ENCODE measurements at places on chromosomes 4 and X. TPM values are rescaled to one million over a fixed set of nuclear protein-coding genes. Genes with fewer than 3 reads are reported as not detected.

C4orf50 gene
- under 0.01 TPM for polyA plus RNA-seq

- H3K4me1 ChIP-seq = no peaks in the 10 kb centered on the region
These were observed 510.4 kb downstream of the MID1IP1 start for GRCh38 chrX:39311646-39312045.

- no peak overlapping the region for H3K4me3 ChIP-seq
- DNase-seq = no peak
- H3K4me1 ChIP-seq = peaks cover 81% of the 10 kb centered on the region
- H3K27me3 ChIP-seq = no peaks in the 10 kb centered on the region
- H3K27ac ChIP-seq = peak overlapping the region; percentile 94
These were observed 42.8 kb downstream of the FHL1 start for GRCh38 chrX:136190038-136190713.

DNA sequence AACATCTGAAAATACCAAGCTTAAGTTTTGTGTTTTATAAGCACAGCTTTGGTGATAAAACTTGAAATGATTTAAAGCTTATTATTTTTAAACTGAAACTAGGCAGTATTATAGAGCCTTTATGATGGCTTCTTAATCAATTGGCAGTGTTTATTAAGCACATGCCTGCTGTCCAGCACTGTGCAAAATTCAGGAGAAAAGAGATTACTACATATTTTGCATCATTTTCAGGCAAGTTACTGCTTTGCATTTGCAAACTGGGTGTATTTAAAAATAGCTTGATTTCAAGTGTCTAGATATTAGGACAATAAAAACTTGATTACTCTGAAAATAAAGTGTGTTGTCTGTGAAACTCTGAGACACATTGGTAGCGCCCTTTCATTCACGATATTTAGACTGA, 126.5 kb downstream of the PDLIM5 start:
- H3K36me3 ChIP-seq = peaks cover 4% of the 10 kb centered on the region
- no peak overlapping the region for H3K4me3 ChIP-seq
- no peak for DNase-seq
- H3K27me3 ChIP-seq = no peaks in the 10 kb centered on the region

DNA sequence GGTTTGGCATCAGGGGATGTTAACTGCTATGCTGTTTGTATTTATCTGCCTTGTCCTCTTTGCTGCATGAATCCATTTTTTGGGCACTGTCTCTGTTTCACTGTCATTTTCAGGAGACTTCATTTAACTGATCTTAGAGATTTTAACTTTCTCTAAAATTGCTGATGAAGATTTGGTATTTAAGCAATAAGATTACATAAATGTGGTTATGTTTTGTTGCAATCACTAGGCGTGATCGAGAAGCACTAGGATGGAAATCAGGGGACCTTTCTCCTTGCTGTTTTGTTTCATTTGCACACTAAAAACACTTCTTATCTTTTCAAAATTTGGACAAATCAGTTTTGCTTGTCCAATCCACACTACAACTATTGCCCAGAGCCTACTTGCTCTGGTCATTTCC, 15.4 kb downstream of the CXCL2 start:
- no peaks in the 10 kb centered on the region for H3K27me3 ChIP-seq
- H3K4me3 ChIP-seq = no peak overlapping the region
- no peak overlapping the region for H3K27ac ChIP-seq
- no peaks in the 10 kb centered on the region for H3K4me1 ChIP-seq
- DNase-seq = no peak
- no peaks in the 10 kb centered on the region for H3K36me3 ChIP-seq
